HFFc6 (cell line): ENCODE measurements at places on chromosomes 12 and 14. TPM values are rescaled to one million over a fixed set of nuclear protein-coding genes. Genes with fewer than 3 reads are reported as not detected.

The ALX1 gene
- not detected in 3 replicates for total RNA-seq

The RPS6KL1 gene
- total RNA-seq, result 1.0 to 1.5 TPM (median 1.1 TPM) in 3 replicates

The HOXC9 gene
- 0.15 to 1.4 TPM (median 0.39 TPM) in 3 replicates for total RNA-seq

The BRAP gene
- total RNA-seq, result 16.1 to 18.3 TPM (median 17.2 TPM) in 3 replicates

The FGF23 gene
- total RNA-seq, result not detected in 3 replicates

The CFAP73 gene
- total RNA-seq, result not detected in 3 replicates

The HOXC13 gene
- total RNA-seq, result not detected in 3 replicates
